ENCODE measurements at places on chromosomes 2 and 18.

GRCh38 chr2:22885245-22885644, 499.7 kb upstream of the KLHL29 start:
- DNase-seq: no peak

DNA sequence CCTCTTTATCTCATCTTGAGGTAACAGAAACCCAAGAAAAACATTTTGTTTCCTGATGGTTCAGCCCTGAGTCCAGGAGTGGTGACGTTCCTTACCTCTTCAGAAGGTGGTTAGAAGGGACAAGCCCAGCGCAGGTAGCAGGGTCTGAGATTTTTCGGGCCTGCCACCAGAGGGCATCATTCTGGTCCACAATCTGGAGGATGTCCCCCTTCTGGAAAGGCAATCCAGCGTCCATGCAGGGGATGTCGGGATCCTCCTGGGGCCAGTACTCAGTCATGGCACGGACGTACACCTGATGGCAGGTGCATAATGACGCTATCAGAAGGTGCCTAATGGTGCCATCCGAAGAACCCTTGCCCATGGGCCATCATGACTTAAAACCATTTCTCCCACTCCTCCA, 17.7 kb downstream of the MPP4 start:
- DNase-seq: no peak

DNA sequence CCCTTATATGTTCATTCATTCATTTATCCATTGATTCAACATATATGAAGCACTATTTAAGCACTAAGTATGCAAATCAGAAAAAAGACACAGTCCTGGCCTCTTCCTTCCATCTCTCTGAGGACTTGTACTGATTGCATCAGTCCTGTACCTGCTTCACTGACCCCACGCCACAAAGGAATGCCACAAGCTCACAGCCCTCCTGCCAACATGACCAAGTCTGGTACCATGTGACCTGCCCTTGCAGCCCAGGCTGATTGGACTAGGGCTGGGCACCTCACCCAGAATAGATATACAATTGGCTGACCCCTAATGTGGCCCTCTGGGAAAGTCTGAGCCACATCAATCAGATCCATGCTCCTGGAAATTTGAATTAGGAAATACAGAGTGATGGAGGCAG, 196.6 kb downstream of the AGPS start:
- DNase-seq: no peak

DNA sequence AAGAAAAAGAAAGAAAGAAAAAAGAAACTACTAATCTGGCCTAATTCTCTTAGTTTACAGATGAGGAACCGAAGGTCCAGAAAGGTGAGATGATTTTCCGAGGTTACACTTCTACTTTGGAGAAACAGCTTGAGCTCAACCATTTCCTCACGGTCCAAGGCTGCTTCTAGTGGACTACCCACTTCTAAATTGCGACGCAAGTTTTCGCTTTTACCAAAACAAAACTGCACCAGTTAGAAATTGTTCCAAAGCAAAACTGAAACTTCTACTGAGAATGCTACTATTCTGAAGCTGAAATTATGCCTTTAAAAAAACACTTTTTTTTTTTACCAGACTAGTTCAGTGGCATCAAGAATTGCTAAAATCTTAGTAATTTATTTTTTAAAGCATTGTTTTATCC, 101.6 kb downstream of the INO80D start:
- no peak for DNase-seq

GRCh38 chr18:2606335-2606734, 35.0 kb downstream of the NDC80 start:
- no peak for DNase-seq

DNA sequence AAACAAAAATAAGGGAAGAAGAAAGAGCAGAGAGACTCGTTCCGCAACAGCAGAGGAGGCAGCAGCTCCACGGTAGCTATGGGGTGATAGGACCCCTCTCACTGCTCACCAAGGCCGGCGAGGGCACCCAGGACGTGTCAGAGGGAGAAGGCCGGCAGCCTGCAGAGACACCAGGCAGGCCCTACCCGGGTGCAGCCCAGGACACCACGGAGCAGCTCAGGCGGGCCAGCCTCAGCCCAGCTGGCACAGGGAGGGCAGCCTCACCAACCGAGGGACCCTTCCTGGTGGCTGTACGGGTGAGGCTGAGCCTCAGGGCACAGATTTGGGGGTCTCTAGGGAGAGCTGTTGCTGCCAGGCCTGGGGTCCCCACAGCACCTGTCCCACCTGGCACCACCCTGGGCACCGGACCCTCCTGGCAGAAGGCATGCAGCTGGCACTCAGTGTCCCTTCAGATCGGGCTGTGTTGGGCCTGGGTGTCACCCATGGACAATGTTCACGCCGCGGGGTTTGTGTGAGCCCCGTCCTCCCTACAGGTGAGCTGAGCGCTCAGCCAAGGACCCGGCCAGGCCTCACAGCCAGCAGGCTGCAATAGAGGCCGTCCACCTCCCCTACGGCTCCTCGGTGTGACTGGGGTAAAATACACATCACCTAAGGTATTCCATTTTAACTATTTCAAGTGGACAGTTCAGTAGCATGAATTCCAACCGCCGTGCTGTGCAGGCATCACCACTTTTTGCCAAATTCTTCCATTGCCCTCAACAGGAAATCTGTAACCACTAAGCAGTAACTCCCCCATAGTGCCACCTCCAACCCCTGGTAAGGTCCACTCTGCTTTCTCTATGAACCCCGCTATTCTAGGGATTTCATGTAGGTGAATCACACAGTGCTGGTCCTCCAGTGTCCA, 21.6 kb downstream of the KCNG2 start:
- no peak for DNase-seq

GRCh38 chr2:175414882-175415487, 233.5 kb upstream of the ATP5MC3 start:
- no peak for DNase-seq

DNA sequence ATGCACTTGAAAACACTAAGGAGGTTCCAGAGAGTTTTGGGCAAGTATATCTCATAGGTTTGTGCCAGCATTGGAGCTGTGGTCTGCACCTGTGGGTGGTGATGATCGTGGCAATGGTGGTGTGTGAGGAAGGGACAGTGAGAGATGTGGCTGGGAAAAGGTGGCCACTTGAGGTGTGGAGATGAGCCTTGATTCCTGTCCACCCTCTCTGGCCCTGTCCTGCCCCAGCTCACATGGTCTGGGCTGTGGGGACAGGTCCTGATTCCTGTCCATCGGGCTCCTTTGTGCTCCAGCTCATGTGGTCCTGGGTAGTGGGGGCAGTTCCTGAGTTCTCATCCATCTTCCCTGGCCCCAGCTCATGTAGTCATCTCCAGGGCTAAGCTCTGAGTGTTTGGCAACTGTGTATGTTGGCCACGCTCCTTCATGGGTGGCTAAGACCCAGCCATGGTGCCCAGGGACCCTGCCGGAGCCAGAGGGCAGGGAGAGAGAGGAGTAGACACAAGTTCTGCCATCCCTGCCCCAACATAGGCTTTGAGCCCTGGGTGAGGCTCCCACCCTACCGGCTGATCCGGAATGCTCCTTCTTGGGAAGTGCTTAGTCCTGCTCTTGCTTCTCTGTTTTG, 294.4 kb upstream of the HDAC4 start:
- DNase-seq: no peak

GRCh38 chr2:120898496-120898895, 162.8 kb downstream of the GLI2 start:
- no peak for DNase-seq

DNA sequence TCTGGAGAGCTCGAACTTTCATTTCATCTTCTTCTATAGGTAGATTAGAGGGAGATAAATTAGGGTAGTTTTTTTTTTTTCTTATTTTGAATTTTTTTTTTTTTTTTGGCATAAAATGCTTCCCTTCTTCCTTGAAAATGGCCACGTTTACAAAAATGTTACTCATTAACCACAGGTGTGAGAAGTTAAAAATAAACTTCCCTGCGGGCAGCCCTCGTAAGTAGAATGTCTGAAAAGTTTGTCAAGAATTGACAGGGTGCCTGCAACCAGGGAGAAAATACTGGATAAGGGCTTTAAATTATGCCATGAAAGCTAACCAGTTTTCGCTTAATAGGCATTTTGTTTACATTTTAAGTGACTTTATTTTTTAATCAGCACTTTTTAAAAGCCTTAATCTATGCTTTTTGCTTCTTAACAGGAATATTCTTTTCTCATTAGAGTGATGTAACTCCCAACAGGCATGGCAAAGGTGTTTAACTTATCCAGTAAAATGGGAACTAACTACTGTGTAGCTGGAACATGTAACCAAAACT, 4.2 kb upstream of the FN1 start:
- DNase-seq: no peak

GRCh38 chr18:54149078-54149697, 75.3 kb downstream of the MBD2 start:
- no peak for DNase-seq

GRCh38 chr2:172834881-172835280, 99.2 kb downstream of the RAPGEF4 start:
- DNase-seq: no peak

- no peak for DNase-seq
Observed at GRCh38 chr2:30655660-30656059, 151.6 kb downstream of the CAPN13 start.

- DNase-seq: no peak
Observed at GRCh38 chr2:241118737-241119505, 16.8 kb upstream of the MTERF4 start.

- DNase-seq: no peak
Observed at GRCh38 chr18:75896865-75897264, 469.4 kb upstream of the SMIM21 start.

DNA sequence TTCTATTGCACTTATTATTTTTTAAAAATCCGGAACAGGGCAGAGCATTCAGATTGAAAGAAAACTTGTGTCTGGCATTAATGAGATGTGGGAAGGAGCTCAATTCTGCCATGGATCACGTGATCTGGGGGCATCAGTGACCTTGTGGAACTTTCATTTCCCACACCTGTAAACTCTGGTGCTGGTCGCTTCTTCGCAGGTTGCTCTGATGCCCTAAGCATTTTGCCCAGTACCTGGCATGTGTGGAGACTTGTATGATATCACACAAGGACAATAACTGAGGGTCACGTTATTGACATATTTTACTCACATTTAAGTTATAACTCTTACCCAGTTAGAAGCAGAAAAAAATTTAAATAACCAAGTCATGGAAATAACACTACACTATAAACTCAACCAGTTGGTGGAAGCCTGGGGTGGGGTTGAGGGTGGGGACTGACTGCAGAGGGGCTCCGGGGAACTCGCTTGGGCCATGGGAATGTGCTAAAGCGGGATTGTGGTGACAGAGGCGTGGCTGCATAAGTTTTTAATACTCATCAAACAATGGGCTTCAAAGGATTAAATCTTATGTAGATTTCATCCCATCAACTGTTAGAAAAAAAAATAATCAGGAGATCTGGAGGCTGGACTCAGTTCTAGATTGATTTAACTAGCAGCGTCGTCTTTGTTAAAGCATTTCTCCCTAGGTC, 36.5 kb downstream of the ST3GAL5 start:
- DNase-seq: no peak

Data from T-helper 9 cell (primary cell).